Psoas muscle (tissue), 8 donors: ENCODE measurements at places on chromosomes 12 and 14. TPM values are rescaled to one million over a fixed set of nuclear protein-coding genes. Genes with fewer than 3 reads are reported as not detected.

- DNase-seq, result no peak
Observed at GRCh38 chr12:68976395-68976841, 43.4 kb upstream of the CPM start.

DNA sequence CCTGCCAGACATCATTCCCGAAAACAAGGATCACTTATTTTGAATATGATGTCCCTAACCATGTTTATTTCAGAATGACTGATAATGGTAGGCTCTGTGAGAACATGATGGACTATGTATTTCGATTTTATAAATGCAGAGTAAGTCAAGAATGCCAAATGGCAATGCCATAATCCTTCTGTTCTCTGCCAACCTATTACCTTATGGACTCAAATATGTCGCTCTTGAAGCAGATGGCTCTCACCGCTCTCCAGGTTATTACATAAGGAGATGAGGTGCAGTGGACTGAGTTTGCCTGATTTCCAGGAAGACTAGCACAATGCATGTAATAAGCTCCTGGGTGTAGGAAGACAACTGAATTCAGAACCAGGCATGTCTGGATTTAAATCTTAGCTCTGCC, 227.2 kb downstream of the BTG1 start:
- no peak for DNase-seq

DNA sequence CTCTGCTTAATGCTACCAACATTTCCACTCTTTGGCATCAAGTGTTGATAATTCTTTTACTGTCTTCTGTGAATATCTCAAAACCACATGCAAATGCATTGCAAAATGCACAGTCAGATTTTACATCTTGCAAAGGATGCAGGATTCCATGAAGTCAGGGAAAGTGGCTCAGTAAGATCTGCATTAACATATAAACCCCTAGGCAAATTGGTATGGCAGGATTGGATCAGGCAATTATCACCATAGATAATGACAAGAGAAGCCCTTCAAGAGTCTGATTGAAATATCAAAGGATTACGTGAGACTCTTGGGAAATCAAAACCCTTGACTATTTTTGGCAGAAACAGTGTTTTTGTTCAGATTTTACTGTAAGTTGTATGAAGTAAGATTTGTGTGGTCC, 71.0 kb downstream of the TMTC2 start:
- DNase-seq, result no peak

GRCh38 chr12:17372508-17372907, 717.5 kb downstream of the RERGL start:
- no peak for DNase-seq

DNA sequence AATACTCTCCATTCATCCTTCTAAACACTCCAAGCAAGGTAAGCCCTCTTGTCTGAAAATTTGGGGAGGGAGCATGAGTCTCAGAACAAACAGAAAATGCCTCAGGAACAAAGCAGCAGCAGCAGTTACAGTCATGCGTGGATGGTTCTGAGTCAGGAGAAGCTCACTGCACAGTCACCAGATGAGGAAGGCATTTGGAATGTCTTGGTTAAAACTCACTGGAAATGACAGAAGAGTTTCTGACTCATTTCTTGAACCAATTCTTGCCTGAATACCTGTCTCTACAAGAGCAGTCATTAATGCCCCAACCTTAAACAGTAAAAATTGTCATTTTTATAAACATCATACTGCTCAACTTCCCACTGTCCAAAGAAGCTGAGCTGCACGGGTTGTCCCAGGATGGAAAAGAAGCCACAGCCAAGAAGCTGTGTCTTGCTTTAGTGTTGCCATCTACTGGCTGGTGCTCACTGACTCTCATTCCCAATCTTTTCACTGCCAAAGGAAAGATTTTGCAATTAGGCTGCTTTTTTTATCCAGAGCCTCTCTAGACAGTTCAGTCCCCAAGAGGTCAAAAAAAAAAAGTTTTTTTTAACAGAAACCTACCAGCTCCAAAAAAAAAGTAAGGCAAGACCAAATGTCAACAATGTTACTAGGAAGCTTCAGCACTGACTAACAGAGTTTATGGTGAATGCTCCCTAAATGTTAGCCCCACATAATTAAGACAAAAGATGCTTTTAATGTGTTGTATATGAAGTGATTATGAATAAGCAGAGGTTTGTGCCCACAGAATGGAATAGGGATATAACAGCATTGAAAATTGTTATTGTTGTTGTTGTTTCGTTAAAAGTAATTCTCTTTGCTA, 40.4 kb downstream of the KICS2 start:
- DNase-seq, result peak; percentile 19

GRCh38 chr14:60643141-60643462, 6.2 kb downstream of the SIX1 start:
- DNase-seq, result no peak

- DNase-seq, result no peak
Observed at GRCh38 chr14:67962215-67962644, 142.7 kb downstream of the RAD51B start.

DNA sequence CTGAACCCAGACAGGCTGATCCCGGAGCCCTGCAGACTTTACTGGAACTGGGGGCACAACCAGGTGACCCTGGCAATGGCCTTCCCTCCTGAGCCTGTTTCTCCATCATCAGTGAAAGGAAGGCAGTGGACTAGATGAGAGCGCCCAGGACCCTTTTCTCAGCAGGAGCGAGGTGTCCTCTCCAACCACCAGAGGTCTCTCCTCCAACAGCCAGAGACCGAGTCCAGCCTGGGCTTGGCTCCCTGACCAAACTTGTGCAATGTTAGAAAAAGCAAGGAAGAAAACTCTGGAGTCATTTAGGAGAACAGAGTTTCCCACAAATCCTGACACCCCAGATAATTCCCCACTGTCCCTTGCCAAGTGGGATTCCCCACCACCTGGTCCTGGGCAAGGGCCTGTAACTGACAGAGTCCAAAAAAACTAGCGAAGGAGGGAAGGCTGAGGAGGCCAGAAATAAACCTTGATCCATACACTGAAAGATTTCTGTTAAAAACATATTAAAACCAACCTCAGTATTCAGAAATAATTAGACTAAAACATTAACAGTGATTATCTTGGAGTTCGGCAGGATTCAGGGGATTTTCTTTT, 9.0 kb downstream of the RPS6KL1 start:
- DNase-seq, result peak; percentile 77

DNA sequence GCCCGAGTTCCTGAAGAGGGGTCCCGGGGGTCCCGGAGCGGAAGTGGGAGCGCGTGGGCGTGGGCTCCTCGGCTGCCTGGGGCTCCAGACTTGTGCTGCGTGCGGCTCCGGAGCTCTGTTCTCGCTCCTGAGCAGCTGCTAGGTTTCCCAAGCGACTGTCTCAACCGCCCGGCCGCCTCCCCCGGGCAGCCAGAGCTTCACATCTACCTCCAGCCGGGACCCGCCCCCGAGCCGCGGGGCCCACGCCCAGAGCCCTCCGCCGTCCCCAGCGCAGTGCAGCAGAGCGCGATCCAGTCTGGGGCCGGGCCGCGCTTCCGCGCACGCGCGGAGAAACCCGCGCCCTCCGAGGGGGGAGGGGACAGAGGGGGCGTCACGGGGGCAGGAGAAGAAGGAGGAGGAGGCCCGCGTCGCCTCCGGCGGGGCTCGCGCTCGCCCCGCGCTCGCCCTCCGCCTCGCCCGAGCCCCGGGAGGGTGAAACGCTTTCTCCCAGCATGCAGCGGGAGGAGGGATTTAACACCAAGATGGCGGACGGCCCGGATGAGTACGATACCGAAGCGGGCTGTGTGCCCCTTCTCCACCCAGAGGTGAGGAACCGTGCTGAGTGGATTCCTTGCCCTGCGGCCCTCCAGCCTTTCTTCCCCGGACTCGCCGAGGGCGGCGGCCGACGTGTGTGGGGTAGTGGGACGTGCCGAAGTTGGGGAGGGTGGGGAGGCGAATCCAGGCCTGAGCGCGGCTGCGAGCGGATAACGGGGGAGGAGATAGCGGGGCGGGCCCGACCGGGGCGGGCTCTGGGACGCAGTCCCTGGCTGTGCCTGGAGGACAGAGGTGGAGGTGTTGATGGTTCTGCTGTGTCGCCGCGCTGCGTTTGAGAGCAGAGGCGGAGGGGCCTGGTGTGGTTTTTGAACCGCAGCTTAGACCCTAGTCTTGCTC, at the start of gene ZDHHC17:
ZDHHC17 (plus strand) TSS at position 370 of the 930 bp plus-strand sequence; CDS start at position 492, 122 bp downstream.
- peak; percentile 96 for DNase-seq

The ACSS3 gene
- total RNA-seq, result 13.6 TPM

The ADGRD1 gene
- 2.1 TPM for total RNA-seq

The FOXM1 gene
- not detected for total RNA-seq
